NCI-H460 (cell line): ENCODE measurements at places on chromosomes 2 and 18.

GRCh38 chr18:78323453-78324197 is 656.0 kb upstream of the SALL3 start:
- DNase-seq: no peak

- DNase-seq: no peak
These were observed 37.2 kb downstream of the AQP12A start for GRCh38 chr2:240728827-240729226.

DNA sequence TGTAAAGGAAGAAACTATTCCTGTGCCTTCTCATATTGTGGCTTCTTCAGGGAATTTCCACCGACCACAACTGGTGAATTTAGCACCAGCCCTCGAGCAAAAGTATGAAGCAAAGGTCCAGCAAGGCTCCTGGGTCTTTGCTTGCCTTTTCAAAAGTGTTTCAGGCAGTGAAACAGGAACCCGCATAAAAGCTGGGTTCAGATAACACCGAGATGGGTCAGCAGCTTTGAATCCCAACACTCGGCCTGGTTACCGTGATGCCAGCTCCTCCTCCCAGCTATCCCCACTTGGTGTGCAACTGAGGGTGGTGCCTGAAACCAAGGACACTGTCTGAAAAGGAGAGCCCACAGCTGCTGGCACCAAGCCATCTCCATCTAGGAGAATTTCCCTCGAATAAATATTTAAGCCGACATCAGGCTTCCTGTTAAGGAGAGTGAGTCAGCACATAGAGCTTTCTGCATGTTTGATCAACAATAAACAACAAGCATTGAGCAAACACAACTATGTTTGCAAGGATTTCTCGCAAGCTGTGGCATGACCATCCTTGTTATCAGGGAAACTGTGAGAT is 69.5 kb downstream of the ANTXR1 start:
- DNase-seq: peak; percentile 94

DNA sequence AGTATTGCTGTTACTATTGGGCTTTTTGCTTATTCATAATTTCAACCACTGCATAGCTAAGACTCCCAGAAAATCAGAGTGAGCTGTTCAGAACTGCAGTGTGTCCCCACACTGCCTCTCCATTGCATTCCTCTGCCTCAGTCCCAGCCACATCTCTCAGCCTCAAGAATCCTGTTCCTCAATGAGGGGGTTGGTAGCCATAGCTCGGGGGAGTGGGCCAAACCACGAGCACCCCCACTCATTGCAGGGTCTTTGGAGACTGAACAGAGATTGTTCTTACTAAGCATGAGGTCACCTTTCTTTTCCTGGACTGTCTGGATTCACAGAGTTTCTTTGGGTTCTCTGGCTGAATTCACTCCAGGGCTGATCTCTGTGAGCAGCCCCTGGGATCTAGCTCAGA is 161.1 kb downstream of the GFPT1 start:
- DNase-seq: no peak
